Stimulated activated CD4-positive, alpha-beta T cell treated with anti-CD3 and anti-CD28 coated beads, Interleukin-1b, Interleukin-23, amount 100 ng/mL, for 24 hours (primary cell): ENCODE measurements at places on chromosomes 7 and 10.
A peak's percentile ranks its signal among the peaks of the same experiment; 100 is the strongest.

DNA sequence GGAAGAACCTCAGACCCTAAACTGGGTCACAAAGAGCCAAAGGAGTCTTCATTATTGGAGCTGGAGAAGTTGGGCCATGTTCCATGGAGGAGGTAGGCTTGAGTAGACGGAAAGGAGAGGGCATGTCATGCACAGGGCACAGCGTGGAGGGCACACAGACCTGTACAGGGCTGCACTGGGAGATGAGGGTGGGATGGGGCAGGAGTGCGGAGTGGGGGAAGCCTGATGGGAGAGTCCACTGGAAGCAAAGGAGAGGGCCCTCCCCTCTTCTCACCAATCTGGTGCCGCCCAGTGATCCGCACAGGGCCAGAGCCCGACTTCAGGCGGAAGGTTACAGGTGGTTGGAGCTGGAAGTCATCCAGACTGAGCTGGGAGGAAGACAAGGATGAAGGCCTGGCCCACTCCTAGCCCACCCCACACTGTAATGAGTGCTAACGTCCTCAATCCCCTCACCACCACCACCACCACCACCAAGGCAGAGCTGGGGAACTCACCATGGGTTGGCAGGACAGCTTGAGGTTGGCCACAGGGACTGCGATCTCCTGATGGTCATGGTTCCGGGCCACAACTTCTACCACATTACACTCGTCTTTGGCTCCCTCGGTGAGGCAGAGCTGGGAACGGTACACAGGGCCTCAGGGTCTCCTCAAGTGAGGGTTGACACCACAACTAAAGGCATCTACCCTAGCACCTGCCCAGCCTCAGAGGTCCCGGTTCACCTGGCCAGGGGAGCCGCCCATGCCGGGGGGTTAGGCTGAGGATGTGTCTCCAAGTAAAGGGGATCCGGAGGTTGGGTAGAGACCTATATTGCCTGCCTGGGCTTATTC lies 1.0 kb downstream of the NPM3 start:
- no peak for DNase-seq

DNA sequence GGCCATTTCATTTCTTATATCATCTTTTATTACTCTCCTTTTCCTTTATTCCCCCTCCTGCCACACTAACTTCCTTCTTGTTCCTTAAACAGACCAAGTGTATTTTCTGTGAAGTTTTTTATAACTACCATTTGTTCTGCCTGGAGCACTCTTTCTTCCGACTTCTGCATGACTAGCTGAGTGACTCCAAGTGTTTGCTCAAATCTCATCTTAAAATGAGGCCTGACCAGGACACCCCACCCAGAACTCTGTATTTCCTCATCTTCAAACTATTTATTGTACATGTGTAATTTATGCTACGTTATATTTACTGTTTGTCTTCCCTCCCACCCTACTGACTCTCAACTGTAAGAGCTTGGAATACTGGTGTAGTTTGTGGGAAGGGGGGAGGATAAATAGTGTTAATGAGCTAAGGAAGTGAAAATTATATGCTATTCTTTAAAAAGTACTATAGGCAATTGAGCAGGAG lies 3.2 kb downstream of the MINDY3 start:
- no peak for DNase-seq

DNA sequence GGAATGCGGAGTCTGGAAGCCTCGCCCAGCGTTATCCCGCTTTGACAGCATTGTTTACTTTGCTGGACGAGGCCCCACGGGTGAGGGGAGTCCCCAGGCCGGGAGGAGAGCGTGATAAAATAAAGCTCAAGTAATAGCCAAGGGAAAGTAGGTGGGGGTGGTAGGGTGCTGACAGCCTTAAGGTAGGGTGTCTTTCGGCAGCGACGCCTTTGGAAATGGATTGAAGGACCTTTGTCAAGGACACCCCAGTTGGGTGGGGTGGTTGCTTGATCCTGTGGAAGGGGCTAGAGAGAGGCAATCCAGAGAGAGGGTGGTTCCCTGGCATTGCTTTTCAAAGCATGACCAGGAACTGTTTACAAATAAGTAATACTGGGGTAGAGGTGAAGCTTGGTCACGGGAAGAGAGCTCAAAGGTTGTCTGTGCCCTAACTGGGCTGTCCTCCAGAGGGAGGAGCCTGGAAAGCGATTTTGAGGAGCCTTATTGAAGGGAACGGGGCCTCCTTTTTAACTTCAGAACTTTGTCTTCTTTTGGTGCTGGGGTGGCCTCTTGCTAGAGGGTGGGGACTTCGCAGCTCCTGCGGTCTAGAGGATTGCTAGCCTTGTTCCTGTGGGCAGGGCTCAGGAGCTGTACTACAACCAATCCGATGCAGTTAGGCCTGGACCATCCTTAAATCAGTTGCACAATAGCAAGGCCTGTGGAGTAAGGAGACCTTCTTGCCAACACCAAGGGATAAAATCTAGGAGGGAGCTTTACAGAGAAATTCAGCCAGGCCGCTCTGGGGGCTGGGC lies 1.3 kb downstream of the EIF4EBP2 start:
- no peak for DNase-seq

- peak; percentile 62 for DNase-seq
Observed at GRCh38 chr7:112450807-112451761, 824 bp downstream of the IFRD1 start.

- no peak for DNase-seq
Observed at GRCh38 chr7:134637934-134638719, 8.5 kb upstream of the BPGM start.

- no peak for DNase-seq
Observed at GRCh38 chr7:55248526-55248925, 116.6 kb upstream of the LANCL2 start.

DNA sequence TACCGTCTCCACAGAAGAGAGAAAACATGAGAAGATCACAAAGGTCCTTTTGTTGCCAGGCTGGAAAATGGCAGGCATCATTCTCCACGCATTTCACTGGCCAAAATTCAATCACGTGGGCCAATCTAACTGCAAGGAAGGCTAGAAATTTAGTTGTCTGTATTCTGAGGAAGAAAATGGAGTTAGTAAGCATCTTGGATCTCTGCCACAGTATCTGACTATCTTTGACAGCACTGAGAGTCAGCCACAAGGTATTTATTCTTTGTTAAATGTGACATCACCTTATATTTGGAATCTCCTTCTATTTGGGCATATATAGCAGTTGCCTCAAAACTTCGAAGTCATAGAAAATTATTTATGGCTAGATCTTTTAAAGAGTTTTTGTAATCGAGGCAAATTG lies 213.9 kb downstream of the NSUN6 start:
- DNase-seq = no peak

DNA sequence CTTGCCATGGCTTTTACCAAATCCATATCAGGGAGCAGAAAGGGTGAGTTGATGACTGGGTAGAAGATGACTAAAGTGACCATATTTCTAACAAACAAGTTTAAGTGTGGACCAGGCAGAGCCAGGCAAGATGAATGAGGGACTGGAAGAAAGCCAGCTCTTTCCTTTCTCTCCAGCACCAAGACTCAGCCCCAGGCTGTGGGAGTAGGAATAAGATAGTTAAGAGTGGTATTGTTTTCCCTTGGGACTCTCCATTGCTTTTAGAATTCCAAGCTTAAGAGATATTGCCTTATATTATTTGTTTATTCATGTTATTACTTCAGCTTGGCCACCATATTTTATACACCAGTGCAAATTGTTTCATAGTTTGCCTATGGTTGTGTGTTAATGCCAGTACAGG lies 28.8 kb upstream of the TSPAN33 start:
- no peak for DNase-seq

GRCh38 chr10:25682203-25682851 lies 251.7 kb upstream of the MYO3A start:
- no peak for DNase-seq

DNA sequence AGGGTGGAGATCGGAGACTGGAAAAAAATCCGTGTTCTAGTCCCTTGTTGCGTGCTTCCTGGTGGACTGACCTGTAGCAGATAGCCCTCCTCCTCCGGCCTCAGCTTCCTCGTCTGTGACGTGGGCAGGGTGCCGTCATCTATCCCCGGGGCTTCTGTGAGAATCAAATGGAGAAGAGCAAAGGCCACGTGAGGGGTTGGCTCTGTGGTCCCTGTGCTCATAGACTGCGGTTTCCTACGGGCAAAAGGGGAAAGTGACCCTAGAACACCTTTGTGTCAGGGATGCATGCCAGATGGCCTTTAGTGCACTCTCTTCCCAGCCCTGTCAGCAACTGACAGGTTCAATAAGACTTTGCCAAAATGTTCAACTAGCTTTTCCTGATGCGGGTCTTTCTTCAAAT lies 33.7 kb downstream of the GRK5 start:
- no peak for DNase-seq

DNA sequence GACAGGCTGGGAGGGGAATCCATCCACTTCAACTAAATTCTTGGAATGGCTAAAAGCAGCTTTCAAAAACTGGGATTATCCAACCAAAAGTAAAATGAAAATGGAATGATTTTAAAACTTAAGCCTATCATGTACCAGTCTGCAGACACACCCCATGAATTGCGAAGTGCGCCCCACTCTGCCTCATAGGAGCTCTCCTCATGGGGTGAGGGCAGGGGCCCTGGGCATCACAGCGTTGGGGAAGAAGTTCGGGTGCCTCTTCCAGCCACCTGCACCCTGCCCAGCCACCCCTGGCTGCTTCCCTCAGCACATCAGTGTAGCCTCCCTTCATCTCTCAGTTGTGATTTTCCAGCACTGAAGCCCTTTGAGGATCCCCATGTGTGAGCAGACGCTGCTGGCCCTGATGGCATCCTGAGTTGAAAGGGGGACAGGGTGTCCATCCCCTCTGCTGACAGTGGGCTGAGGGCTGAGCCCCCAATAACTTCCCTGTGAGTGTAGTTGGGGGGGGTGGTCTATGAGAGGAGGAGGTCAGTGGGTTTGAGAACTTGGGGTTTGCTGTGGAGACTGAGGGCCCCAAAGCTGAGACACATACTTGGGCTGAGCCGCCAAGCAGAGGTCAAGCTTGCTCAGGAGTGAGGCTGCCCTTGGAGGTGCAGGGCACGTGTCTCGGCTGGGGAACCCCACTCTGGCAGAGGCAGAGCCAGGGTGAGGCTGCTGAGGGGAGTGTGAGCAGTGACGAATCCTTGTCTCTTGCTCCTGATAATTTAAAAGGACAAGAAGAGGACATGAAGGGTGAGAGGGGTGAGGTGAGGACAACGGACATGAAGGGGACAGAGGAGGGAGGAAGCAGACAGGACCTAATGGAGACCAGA lies 542.1 kb downstream of the TCERG1L start:
- DNase-seq = no peak

DNA sequence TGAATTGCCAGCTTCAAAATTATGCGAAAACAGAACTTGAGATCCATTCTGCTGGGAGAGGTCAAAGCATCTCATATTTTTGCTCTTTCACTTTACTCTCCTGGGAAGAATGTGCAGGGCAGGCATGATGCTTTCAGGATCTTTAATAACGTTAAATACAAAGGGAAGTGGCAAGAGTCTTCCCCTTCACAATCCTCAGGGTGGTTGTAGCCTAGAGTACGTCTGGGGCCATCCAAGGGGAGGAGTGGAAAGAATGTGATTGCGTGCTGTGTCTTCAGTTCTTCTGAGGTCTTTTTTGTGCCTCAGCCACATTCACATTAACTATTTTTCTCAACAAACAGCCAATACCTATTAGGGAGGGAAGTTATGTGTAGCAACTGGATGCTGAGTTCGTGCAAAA lies 207.3 kb downstream of the HGF start:
- DNase-seq = no peak

DNA sequence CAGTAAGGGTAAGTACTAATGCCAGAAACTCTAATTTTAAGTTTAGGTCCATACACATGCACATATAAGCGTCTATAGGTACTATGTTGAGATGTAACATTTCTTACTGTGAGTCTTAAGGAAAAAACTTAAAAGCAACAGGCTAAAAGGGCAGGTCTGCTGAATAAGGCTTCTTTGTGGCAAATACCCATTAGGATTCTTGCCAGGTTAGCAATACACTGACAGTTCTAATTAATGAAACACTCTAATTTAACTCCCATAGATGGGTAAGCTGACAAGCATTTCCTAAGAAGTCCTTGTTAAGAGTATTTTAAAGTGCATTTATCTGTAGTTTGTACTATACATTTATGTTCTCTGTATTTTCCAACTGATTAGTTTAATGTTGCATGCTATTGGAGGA lies 14.0 kb downstream of the SCRN1 start:
- no peak for DNase-seq

- DNase-seq = no peak
Observed at GRCh38 chr10:72611783-72612182, 14.1 kb downstream of the MICU1 start.

DNA sequence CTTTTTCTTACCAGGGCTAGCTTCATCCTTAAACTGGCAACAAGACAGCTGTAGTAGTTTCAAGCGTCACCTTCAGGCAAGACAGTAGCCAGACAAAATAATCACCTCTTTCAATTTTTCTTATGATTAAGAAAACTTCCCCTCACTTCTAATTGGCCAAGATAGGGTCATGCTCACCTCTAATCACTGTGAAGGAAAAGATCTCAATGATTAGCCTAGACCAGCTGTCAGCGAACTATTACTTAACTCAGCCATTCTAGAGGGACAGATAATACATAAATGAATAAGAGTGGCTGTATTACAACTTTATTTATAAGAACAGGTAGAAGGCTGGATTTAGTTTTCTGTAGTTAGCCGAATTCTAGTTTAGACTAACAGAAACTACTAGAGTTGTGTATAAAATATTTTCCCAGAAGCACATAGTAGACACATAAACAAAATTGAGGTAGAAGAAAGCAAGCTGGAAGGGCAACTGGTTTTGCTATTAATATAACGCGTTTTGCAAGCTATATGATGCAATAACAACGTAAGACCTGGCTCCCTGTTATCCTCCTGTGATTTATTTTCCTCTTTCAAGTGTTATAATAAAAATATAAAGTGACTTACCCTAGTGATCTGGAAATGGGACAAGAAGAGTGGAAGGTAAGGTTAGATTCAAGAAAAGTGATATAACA lies 64.3 kb downstream of the ELAPOR2 start:
- DNase-seq = no peak
